NCI-H1092 (cell line): ENCODE measurements at places on chromosomes 2 and 18.

DNA sequence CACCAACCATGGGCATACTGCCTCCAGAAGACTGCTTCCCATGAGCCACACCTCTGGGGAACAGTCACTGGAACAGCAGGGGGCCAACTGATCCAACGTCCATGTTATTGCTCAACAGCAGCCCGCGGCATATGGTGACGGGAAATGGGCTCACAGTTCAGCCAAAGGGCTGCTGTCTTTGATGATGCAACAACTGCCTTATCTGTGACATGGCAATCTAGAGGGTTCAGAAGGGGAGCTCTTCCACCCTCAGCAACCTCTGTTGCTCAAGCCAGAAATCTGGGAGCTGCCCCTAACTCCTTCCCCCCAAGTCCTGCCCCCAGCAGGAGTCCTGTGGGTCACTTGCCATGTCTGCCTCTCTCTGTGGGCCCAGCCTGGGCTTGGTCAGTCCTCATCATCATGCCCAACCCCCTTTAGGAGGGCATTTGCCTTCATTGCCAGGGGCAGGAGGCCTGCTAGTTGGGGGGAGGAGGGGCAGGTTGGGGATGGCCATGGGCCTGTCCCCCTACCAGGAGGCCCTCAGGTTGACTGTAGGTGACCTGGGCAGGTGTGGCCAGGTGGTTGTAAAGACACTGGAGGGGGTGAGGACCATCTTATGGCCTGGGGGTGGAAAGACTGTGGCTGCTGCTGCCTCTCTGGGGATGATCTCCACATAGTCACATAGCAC is 212.9 kb downstream of the CYP26B1 start:
- no peak for DNase-seq

- no peak for DNase-seq
Observed at GRCh38 chr2:7661502-7661901, 744.3 kb downstream of the RNF144A start.

GRCh38 chr2:165674780-165675179 is 119.3 kb downstream of the GALNT3 start:
- no peak for DNase-seq

- DNase-seq: no peak
Observed at GRCh38 chr2:140154706-140155105, 1374.5 kb upstream of the NXPH2 start.

GRCh38 chr2:192578780-192579179 is 384.0 kb upstream of the TMEFF2 start:
- DNase-seq: no peak

DNA sequence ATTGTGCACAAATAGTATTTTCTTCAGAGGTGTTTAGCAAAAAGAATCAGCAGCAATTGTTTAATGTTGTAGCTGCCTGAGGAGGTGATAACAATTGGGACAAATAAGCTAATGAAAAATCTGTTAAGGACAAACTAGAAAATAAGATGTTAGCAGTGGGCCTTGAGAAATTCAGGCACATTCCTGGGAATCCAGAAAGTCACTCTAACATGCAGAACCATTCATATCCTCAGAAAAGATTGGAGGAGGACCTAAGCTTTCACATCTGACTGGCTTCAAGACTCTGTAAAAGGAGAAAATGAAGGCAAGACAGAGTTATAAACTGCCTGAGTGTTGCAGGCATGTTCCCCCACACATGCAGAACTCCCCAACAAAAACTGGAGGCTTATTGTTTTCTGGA is 353.5 kb upstream of the RGPD4 start:
- no peak for DNase-seq

- DNase-seq: no peak
Observed at GRCh38 chr2:29240601-29241000, 125.4 kb downstream of the CLIP4 start.

GRCh38 chr2:191857259-191857805 is 10.4 kb upstream of the CAVIN2 start:
- no peak for DNase-seq

DNA sequence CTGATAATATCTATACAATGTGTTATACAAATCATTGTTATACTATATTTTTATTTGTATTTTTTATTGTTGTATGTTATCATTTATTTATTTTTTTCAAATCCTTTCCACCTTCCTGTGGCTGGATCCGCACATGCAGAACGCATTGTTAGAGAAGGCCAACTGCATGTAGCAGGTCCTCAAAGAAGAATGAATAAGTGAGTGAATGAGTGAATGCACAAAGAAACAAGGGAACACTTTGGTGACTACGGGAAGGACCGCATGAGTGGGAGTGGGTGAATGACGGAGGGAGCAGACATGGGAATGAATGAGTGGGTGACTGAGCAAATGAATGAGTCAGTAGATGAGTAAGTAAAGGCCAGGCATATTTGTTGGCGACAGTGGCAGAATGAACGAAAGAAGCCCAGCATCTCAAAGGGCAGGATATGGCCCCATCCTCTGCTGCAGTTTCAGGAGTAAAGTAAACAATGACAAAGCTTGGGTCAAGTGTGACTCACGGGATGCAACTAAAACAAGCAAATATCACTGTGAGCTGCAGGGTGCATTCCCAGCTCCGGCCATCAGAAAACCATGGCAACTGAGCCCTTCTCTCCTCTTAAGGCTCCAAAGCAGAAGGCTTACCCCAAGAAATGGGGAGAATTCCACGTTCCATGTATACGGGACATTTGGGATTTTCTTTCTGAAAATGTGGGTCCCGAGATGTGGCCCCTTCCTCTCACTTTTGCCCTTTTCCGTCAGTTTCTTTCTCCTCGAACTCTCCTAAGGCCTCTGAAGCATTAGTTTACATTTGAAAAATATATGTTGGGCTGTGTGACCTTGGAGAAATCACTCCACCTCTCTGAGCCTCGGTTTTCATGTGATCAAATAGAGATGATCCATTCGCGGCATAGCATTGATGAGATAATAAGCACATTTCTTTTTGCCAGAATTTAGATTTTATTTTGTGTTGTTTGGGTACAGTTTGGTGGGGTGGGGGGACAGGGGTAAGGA is 24.5 kb downstream of the KCNF1 start:
- DNase-seq: no peak

- DNase-seq: no peak
Observed at GRCh38 chr2:126899616-126900185, 1.0 kb downstream of the TEX51 start.

DNA sequence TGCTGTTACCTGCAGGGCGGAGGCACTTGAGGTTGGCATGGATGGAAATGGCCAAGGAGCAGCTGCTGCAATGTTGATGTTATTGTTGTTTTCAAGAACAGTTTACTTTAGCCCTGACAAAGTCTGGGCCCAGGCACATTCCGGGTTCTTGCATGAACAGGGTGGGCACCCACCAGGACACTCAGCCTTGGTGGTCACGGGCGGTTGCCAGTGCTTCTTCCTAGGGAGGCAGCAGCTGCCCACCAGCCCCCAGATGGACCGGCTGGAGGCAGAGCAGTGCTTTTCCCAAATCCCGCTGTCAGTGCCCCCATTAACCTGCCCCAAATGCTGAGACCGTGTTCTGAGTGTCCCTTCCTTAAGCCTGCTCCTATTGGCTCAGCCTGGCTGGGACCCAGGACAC is 38.5 kb upstream of the B3GNT7 start:
- DNase-seq: no peak

- DNase-seq: no peak
Observed at GRCh38 chr2:139160836-139161235, 380.6 kb upstream of the NXPH2 start.

GRCh38 chr2:2703172-2703571 is 372.1 kb upstream of the MYT1L start:
- DNase-seq: no peak

DNA sequence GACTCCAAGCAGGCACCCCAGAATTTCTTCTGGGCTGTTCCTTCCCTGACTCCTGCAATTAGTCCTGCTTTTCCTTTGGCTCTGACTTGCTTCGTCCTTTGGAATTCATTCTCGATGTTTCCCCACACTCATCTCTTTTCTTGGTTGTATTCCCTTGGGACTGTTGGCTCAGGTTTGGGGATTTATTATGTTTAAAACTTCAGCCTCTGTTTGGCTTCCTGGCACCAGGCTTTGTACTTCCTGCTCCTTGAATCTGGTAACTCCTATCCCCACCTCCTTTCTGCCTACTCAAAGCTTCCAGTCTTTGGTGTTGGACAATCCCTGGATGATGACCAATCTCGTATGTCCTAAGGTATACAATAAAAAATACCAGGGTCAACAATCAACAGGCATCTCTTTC is 1.8 kb upstream of the KCNE4 start:
- no peak for DNase-seq

GRCh38 chr2:166934817-166935216 is 46.5 kb downstream of the XIRP2 start:
- no peak for DNase-seq

- DNase-seq: no peak
Observed at GRCh38 chr18:39842366-39842914, 2112.6 kb upstream of the PIK3C3 start.

- no peak for DNase-seq
Observed at GRCh38 chr2:71303849-71304248, 27.7 kb upstream of the ZNF638 start.

- DNase-seq: no peak
Observed at GRCh38 chr2:157470321-157470720, 26.4 kb upstream of the CYTIP start.

DNA sequence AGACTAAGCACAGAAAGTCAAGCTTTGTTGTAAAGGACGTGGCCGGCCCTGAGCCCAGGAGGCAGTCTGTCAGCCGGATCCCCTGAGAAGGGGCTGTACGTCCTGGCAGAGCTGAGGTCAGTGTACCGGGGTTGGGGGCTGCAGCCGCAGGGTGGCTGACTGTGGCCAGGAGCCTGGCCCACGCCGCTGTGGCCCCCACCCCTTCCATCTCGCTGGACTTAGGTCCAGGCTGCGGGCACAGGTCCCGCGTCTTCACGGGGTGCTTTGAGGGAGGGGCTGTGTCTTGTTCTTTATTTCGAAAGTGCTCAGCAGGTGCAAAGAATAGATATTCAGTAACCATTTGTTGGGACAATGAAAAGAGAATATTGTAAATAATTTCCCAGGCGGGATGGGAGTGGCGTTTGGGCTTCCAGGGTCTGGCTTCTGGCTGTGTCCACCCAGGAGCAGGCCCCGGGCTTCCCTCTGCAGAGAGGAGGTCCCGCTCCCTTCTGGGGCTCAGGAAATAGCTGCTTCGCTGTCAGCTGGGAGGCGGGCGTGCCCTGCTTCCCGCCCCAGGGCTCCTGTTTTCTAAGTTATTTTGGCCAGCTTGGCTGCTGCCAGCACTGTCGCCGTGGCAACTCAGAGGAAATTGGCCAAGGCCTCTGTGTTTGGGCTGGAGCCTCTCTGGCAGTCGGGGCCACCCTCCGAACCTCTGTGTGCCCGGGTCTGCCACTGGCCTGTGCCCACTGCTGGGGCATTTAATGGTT is 7.4 kb downstream of the NFATC1 start:
- no peak for DNase-seq

DNA sequence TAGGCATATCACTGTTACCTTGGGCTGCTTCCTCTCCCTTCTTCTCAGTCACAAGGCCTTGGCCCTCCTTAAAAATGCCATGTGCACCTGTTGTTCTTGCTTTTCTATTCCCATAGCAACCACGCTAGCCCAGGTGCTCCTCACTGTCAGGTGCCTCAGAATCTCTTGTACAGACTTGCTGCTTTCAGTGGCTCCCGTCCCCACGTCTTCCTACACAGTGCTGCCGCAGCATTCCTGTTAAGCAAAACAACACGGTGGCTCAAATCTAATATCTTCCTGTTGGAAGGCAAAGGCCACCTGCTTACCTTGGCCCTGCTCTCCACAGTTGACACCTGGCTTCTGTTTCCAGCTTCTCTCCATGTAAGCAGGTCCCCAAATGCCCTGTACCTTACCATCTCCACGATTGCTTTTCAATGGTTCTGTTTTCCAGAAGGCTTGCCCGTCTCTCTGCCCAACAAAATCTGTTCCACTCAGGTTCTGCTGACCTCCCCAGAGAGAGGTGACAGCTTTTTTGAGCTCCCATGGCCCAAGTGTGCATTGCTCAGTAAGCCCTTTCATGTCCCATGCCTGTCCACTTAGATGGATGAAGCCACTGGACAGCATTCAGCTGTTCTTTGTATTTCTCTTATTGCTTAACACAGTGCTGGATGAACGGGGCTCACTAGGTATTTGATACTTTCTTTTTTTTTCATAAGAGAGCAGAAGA is 240.4 kb downstream of the PRKCE start:
- DNase-seq: no peak

DNA sequence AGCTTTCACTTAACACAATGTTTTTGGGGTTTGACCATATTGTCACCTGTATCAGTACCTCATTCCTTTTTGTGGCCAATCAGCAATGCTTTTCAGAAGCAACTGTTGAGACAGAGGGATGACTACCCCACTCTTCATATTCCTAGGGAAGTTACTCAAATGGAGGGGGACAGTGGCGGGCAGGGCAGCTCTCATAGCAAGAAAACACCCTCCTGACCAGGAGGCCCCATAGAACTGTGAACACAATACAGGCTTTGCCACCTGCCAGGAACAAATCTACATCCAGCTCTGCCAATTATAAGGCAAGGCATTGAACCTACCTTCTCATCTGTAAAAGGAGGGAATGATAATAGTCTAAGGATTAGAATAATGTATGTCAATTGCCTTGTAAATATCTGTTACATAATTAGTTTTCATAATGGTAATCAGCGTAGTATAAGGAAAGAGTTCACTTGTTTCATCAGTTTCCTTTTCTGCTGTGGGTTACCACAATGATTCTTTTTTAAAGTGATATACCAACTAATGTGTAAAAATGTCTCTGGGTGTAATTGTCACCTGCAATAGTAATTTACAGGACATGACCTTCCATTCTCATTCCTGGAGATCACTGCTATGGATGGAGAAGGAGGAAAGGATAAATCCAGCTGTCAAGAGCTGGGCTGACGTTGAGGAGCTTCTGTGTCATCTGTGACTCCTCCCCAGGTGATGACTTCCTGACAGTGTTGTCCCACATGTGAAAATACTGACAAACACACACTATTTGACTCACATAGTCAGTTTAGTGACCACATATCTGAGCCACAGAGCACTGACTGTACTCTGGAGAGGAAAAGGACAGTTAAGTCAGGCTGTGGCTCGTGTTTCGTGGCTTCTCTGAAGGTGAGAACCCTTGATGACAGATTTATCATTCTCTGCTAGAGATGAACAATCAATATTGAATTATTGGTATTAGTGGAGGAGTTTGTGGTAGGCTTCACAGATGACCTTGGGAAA is 13.5 kb downstream of the ALPK2 start:
- no peak for DNase-seq

DNA sequence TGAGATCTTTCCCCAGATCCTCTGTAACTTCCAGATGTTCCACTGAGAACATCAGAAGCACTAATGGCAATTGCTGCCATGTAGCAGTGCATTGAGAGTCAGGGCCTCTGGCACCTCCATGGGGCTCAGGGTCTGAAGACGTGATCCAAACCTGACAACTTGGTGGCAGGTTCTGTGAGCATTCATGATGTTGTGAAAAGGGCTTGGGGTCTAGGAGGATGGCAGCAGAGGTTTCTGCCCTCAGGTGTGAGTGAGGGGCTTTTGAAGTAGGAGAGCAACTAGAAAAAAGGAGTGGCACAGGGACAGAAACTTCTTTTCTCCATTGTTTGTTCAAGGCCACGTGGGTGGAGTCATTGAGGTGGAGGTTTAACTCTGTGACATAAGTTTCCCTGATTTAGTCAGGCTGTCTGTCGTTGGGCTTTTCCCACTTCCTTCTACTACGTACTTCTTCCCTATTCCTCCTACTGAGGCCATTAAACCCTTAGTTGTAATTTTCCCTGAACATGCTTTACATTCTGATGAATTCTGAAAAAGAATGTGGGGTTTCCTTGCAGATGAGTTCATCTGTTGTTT is 13.1 kb downstream of the CFLAR start:
- DNase-seq: no peak
